ENCODE measurements at places on chromosomes 6 and 20.

DNA sequence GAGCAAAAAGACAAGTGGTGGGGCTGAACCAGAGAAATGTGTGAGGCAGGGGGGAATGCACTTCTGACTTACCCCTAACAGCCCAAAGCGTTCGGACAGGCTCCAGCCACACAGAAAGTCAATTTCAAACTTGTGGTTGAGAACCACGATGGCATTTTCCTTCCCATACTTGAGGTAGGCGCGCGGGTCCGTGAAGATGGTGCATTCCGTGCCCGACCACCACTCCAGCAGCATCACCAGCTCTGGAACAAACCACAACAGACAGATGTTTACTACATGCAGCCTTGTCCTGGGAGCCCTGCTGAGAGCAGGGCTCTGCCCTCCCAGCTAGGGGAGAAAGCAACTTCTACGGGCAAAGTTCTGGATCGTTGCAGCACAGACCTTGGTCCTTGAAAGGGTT lies 107.7 kb downstream of the AGPAT4 start:
- no peak for ATAC-seq

- ATAC-seq: no peak
Measured at GRCh38 chr6:7730784-7731227, 4.9 kb downstream of the BMP6 start.

DNA sequence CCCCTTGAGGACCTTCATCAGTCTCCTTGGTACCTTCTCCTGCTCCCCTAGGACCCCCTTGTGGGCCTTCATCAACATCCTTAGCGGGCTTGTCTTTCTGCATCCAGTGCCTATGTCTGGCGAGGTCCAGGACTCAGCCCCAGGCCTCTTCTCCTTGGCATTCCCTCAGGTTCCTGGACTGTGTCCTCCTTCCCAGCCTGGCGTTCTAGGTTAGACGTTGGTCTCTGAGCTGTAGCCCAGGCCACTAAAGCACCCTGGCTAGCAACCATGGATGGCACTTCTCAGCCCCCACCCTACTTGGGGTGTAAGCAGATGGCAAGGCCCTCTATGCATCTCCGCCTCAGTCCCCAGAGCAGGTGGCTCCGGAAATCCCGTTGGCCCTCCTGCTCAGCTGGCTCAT lies 51.5 kb upstream of the NNAT start:
- no peak for ATAC-seq

DNA sequence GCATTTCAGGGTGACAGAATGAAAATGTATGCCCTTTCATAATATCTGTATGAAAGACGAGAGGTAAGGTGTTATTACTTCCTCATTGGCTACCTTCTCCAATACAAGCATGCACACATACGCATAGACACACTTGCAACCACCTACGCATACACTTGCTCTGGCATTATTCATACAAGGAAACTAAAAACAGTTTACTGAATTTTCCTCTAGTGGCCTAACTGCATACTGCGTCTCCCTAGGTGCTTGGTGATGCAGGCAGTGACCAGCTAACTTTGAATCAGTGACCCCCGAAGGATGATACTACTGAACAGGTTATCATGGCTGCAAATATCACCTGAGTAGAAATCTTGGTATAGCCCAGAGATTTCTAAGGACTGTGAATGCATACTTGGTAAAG lies 593.1 kb downstream of the PKHD1 start:
- no peak for ATAC-seq

DNA sequence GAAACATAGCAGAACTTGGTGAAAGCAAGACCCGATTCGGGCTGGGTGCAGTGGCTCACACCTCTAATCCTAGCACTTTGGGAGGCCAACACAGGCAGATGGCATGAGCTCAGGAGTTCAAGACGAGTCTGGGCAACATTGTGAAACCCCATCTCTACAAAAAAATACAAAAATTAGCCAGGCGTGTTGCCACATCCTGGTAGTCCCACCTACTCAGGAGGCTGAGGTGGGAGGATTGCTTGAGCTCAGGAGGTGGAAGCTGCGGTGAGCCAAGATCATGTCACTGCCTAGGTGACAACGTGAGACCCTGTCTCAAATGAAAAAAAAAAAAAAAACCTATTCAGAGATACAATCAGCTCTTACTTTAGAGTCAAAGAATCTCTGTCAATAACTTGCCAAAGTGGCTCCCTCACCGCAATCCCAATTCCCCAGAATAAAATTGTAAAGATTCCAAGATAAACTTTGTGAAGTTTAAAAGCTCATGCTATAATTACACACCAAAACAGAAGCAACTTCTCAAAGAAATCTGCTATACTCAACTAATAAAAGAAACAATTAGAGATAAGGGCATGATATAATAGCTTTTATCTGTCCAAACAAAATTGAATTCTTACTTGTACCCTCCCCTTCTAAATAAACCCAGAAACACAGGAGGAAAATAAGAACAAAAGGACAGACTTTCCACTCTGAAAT lies 33.6 kb downstream of the CDK19 start:
- no peak for ATAC-seq

DNA sequence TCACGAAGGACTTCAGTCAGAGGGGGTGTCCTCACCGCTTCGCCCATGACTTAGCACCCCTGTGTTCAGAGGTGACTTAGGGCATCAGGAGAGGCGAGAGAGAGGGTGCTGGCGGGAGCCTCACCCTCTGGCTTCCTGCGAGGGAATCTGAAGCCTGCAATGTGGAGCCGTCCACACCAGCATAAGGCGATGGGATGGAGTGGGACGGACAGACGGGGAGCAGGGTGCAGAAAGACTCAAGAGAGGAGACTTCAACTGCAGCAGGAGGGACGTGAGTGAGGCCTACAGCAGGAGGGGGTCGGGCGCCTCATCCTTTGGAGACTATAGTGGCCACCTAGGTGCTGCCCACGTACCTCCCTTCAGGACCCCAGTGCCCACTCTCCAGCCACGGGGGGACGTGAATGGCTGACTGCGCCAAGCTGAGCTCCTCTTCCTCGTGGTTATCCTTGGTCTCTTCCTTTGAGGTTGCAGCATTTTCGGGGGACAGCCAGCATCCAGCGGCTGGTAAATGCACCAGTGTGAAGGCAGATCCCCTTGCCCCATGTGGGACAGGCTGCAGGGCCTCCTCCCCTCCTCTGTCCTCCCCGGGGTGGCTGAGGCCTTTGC lies 26.9 kb upstream of the MLN start:
- ATAC-seq: no peak

DNA sequence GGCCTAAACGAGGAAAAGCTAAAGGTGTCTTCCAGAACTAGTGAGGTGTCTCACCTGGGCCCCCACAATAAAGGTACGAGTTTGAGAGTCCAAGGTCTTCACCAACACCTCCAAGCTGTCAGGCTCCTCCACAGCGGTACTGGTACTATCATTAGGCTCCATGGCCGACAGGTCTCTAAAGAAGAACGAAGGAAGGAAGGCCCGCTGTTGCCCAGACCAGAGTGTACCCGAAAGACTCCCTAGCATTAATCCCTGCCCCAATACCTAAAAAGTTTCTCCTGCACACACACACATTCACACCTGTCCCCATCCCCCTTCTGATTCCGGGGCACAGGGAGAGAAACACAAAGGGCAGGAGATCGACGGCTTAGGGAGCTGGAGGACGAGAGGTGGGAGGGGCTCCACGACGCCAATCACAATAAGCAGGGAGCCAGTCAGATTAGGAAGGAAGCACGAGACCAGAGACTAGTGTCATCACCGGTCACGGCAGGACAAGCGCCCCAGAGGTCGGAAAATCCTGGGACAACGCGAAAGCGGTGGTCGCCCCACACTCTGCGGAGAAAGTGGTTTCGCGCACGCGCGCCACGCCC lies 764 bp downstream of the BAG6 start:
- ATAC-seq: peak; percentile 82

DNA sequence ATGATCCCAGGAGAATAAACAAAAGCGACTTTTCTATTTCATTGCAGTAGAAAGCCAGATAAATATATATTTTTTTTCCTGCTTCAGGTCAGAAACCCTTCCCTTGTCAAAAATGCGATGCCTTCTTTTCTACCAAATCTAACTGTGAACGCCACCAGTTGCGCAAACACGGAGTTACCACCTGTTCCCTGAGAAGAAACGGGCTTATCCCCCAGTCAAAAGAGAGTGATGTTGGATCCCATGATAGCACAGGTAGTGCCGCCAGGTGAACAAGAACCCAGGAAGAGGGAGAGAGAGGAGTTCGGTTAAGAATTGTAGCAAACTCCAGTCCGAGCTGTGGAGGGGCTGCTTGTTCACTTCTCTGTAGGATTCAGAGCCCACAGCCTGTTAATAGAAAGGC lies 72.6 kb downstream of the SSR1 start:
- ATAC-seq: no peak

GRCh38 chr6:148177589-148178233 lies 164.9 kb upstream of the SASH1 start:
- ATAC-seq: peak; percentile 74

DNA sequence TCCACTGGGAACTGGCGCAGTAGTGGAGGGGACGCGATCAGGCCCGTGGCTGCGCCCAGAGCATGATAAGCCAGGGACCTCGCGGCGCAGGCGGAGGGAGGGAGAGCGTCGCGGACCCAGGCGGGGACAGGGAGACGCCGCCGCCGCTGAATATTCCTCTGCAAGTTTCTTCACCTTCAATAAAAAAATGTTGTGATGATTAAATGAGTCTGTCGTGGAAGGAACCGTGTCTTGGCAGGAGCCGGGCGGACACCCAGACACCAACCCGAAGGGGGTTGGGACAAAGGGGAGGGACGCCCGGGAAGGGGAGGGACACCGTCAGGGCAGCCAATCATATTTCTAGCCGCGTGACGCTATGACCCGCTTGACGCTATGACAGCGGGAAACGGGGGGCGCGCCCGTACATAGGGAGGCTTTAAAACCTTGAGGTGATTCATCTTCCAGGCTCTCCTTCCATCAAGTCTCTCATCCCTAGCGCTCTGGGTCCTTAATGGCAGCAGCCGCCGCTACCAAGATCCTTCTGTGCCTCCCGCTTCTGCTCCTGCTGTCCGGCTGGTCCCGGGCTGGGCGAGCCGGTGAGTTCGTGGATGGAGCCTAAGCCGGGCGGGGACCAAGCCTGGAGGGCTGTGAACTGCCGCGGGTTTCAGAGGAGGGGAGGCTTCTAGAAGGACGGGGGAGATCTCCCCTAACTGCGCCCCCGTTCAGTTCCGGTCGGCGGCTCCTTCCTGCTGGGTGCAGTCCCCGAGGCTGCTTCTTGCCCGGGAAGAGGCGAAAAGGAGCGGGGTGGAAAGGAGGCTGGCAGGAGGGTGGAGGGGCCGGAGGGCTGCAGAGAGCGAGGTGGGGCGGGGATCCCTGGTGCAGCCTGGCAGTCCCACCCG lies at the start of gene ULBP2:
ULBP2 (plus strand) TSS at position 432 of the 878 bp plus-strand sequence; CDS start at position 491, 59 bp downstream.
- ATAC-seq: peak; percentile 89

DNA sequence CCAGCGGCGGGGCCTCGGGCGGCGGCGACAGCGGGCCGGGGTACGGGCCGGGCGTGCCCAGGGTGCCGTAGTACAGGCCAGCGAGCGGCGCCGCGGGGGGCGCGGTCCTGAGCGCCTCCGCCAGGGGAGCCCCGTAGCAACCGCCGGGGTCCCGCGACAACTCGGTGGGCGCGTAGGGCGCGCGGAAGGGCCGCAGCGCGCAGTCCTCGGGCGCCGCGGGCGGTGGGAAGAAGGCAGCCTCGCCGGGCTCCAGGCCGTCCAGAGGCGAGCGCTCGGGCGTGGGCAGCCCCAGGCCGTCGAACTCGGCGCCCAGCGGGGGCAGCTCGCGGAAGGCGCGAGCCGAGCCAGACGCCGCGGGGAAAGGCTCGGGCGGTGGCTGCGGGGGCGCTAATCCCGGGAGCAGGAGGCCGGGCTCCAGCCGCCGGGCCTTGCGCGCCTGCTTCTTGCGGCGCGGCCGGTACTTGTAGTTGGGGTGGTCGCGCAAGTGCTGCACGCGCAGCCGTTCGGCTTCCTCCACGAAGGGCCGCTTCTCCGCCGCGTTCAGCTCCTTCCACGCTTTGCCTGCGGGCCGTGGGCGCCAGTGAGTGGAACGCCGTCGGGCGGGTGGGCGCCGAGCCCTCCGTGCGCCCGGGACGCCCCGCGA lies 916 bp downstream of the SOX18 start:
- no peak for ATAC-seq

- peak; percentile 81 for ATAC-seq
Measured at GRCh38 chr6:7615611-7616383, 25.8 kb downstream of the SNRNP48 start.

- ATAC-seq: no peak
Measured at GRCh38 chr6:18266523-18266912, 2.2 kb upstream of the DEK start.

DNA sequence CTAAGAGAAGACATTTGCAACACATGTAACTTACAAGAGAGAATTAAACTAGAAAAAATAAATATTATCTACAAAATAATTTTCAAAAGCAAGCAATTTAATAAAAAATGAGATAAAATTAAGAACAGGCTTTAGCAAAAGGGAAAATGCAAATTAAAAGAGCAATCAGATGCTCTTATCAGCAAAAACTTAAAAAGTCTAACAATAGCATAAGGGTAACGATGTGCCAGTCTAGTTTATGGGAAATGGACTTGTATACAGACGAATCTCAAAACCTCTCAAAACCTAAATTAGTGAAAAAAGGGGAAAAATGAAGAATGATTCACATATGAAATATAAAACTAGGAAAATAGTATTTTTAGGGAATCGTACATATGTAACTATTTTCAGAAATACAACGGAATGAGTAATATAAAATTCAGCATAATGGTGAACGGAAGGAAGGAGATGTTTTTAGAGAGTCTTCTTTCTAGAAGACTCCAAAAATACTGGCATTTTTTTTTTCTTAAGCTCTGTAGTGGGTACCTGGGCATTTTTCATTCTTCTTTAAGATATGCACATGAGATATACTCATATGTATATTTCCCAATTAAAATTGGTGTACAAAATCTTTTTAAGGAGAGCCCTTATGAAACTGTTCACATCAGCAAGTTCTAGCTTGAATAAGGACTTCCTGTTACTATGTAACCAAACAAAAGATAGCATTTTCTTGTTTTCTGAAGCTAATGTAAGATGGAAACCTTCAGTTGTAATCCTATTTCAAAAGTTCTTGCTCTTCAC lies 927 bp upstream of the MANEA start:
- ATAC-seq: peak; percentile 45

GRCh38 chr6:34832942-34833341 lies 41.1 kb downstream of the BLTP3A start:
- ATAC-seq: no peak

DNA sequence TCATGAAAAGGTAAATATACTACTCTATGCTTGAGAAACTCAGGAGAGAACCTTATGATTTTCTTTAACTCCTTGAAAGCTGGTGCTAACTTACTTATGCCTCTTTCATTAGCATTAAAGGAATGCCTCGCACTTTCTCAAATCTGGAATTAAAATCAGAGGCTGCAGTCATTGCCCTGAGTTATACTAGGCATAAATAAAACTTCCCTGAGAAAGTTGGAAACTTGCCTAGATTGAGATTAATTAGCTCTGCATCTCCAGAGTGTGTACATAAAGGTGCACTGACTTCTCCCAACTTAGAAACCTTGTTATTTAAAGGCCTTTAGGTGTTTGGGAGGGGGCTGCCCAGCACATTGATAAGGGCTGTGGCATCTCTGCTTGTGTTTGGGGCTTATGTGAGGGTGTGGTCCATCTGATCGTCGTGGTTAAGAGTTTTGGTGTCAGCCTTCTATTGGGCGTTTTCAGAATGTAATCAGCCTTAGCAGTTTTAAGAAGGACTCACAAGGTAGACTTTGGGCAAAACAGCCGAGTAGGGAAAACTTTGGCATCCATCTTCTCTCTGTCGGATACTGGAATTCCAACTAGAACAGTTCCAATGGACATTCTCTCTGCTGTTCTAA lies 32.1 kb upstream of the CCN6 start:
- ATAC-seq: no peak

- ATAC-seq: peak; percentile 28
Measured at GRCh38 chr20:6768228-6769140, 998 bp downstream of the BMP2 start.

GRCh38 chr20:35657271-35657670 lies 7.4 kb downstream of the CPNE1 start:
- no peak for ATAC-seq
